ENCODE measurements at places on chromosomes 6 and 20.

GRCh38 chr6:34143884-34144580, 1.9 kb downstream of the GRM4 start:
- DNase-seq = peak; percentile 62

- no peak for DNase-seq
These were observed 4.5 kb upstream of the COL9A3 start for GRCh38 chr20:62812181-62812906.

- DNase-seq = no peak
These were observed 41.2 kb downstream of the SLC17A5 start for GRCh38 chr6:73612611-73613010.

GRCh38 chr20:23404196-23404595, 17.1 kb downstream of the NAPB start:
- DNase-seq = no peak

GRCh38 chr6:137870744-137871247, 3.7 kb downstream of the TNFAIP3 start:
- peak; percentile 59 for DNase-seq

DNA sequence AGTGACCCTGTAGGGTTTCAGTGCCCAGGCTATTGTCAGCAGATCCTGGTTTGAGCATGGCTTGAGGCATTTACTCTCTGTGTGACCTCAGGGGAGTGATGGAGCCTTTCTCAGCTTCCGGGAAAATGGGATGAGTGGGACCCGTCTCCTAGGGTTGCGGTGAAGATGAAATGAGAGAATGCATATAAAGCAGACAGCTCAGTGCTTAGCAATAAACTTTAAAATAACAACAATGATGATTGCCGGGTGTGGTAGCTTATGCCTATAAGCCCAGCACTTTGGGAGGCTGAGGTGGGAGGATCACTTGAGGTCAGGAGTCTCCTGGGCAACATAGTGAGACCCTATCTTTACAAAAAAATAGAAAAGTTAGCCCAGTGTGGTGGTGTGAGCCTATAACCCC, 106.0 kb upstream of the MTHFD1L start:
- DNase-seq = no peak

DNA sequence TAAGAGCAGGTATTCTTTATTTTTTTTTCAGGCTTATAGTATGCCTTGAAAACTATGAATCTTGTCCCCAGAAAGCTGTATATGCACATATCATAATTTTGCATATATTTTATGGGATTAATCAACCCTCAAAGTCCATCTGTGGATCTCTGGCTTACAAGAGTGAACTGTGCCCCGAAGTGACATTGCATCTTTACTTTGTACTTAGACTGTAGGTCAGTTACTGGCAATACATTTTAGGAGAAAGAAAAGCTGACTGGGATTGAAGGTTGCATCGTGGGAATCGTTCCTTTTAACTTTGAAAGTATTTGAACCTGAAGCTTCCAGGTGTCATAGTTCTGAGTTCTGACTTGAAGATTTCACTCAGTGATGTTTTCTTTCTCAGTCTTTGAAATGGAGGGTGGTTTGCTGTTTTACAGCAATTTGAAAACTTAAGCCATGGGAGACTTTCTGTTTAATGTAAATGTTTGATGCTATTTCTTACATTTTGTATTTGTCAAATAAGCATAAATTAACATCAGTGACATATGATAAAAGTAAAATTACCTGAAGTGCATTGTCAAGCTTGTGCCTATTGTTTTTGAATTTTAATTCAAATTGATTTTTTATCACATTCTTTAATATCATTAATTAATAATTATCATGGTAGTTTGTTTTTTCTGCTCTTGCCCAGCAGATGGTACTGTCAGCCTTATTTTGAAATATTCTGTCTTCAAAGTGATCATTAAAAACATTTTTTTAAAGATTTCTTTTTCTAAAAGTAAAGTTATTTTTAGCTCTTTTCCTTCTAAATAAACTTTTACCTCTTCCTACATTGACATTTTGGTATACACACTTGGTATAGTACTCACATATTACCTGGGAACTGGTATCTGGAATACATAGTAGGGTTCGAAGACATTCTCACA, 29.0 kb downstream of the L3MBTL3 start:
- no peak for DNase-seq

DNA sequence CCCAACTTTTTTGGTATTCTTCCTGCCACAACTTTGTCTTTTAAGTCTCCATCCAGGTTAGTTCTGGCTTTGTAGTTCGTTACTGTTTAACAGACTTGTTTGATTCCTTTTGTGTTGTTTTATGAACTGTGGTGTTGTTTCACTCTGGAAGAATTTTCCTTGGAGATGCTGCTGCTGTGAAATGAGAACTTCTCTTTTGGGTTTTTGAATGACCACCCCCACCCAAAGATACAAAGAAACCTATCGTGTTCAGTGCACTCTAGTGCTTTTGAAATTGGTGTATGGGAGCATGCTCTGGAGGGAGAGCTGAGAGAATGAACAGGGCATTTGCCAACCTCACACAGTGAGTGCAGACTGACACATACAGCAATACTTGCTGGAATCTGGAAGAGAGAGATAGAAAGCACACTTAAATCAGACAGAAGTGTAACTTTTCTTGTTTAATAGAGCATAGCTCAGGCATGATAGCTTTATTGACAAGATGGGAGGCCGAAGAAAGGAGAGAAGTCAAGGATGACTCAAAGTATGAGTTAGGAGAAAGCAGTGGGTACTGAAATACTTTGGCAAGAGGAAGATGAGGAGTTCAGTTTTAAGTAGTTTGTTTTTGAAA, 293.1 kb downstream of the SOX4 start:
- DNase-seq = no peak

- no peak for DNase-seq
These were observed 326.7 kb upstream of the MAN1A1 start for GRCh38 chr6:119676230-119676629.

DNA sequence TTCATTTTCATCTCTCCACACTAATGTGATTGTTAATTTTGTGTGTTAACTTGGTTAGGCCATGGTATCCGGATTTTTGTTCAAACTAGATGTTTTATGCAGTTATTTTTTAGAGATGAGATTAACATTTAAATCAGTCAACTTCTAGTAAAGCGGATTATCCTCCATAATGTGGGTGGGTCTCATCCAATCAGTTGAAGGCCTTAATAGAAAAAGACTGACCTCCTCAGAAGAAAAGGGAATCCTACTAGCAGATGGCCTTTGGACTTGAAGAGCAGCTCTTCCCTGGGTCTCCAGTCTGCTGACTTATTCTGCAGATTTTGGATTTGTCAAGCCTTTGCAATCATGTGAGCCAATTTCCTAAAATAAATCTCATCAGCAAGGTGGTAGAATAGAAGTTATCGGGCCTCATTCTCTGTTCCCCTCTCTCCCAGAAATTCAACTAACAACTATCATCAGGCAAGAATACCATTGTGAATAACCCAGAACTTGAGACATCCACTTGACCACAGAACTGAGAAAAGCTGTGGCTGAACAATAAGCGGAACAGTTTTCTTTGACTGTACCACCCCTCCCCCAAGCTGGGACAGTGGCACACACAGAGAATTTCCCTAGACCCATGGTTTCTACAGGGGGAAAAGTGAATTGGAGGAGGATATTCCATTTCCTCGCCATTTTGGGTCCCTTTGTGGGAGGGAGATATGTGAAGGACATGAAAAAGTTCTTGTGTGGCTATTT, 323.0 kb downstream of the UTRN start:
- DNase-seq = no peak

DNA sequence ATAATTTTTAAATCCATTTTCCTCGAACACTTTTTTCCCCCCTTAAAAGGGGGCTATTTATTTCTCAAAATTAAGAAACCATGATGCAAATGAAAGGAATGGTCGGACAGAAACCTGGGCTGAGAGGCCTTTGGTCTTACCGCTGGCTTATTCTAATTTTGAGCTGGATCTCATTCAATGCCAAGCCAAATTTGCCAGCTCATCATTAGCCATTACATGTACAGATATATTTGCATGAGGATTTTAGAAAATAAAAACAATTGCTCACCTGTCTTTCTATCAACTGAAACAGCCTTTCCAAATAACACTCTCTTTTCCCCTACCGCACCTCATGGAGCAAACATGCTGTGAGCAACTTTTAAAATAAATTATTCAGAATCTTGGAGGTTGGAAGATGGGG, 219.5 kb upstream of the DTNBP1 start:
- no peak for DNase-seq

- no peak for DNase-seq
These were observed 73.9 kb downstream of the PHACTR3 start for GRCh38 chr20:59678288-59678687.

GRCh38 chr20:53578492-53579222, 15.0 kb downstream of the ZNF217 start:
- peak; percentile 51 for DNase-seq

DNA sequence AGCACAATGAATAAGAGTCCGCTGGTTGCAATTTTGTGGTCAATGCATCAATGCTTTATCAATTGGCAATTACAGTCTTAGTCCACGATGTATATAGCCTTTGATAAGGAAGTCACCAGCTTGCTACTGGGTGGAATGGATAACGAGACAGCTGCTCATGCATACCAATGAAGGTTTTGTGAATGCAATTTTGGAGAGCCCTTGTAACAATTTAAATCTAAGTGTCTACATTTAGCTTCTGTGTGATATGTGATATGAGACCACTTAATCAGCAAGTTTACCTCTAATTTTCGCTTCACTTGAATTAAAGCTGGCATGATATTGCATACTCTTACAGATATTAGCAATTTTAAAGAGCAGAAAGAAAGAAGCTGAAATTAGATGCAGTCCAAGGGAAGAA, 543.9 kb downstream of the RNF144B start:
- no peak for DNase-seq

- peak; percentile 70 for DNase-seq
These were observed 111.7 kb downstream of the PREX1 start for GRCh38 chr20:48716086-48716485.

GRCh38 chr6:151811081-151811480, 3.6 kb downstream of the ESR1 start:
- no peak for DNase-seq

DNA sequence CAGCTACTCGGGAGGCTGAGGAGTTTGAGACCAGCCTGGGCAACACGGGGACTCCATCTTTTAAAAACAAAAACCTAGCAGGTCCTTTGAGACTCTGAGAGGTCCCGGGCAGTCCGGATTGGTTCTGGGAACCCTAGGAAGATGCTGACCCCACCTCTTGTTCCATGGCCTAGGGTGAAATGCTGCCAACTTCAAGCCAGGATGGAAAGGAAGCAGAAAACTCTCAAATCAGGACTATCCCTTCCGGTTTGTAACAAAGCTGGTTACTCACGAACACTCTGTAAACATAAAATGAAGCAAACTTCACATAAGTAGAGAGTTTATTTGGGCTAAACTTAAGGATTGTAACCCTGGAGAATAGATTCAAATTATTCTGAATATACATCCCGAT, 28.0 kb downstream of the CAPN11 start:
- no peak for DNase-seq

DNA sequence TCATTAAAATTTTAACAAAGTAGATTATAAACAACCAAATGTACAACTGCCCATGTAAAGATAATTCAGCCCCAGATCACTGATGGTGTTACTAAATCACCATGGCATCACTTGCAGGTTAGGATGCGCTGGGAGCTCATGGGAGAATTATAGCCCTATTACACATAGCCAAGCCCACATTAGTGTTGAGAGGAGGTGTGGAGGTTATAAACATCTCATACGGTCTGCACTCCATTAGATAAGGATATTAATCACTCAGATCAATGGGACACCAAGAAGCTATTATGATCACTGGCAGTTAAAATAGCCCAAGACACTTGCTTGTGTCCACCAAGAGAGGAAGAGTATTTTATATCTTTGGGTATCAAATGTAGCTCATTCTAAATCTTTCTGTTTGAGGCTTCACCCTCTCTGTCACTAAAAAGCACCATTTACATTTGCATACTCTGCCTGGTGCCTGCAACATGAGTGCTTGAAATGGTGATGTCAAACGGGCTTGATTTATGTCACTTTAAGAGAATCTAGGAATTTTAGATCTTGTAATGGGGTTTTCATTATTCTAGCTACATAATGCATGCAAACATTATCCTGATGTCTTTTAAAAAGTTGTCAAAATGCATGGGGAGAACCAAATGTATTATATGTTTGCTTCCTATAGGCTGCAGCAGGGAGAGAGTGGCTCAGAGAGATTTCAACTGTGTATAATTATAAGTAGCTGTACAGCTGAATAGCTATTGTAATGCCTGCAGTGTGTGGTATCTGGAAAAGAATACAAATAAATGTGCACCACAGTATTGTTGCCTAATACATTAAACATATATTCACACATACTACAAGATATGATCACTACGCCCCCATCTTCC, 654.1 kb upstream of the MARCKS start:
- DNase-seq = no peak

DNA sequence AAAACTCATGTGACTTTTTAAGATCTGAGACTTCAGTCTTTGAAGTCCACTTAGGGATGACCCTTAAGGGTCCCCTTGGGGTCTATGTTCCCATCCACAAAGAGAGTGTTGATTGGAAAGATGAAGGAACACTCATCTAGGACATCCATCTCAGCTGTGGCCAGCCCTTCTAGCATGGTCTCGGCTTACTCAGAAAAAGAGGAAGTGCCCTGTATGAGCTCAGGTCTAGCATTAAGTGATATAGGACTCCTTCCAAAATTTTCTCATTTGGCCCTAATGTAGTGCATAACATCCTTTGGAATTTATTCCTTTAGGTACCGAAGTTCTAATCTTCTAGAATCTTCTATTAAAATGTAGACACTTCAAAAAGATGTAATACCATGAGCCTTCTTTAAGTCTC, 77.4 kb downstream of the NDUFAF5 start:
- no peak for DNase-seq

GRCh38 chr20:5489601-5490000, 172.8 kb upstream of the PROKR2 start:
- DNase-seq = no peak
